Tibial nerve (tissue), 4 donors: ENCODE measurements at places on chromosomes 11 and 22. TPM values are rescaled to one million over a fixed set of nuclear protein-coding genes. Genes with fewer than 3 reads are reported as not detected.

- H3K36me3 ChIP-seq, result peaks cover 26% of the 10 kb centered on the region
- no peaks in the 10 kb centered on the region for H3K27me3 ChIP-seq
- DNase-seq, result no peak
Observed at GRCh38 chr11:9301720-9302119, 12.7 kb downstream of the TMEM41B start.

CARNS1 gene
- 1.8 TPM for total RNA-seq

- H3K27ac ChIP-seq, result no peak overlapping the region
- no peaks in the 10 kb centered on the region for H3K27me3 ChIP-seq
- no peaks in the 10 kb centered on the region for H3K36me3 ChIP-seq
Observed at GRCh38 chr11:113894421-113894996, 10.1 kb upstream of the HTR3B start.

DNA sequence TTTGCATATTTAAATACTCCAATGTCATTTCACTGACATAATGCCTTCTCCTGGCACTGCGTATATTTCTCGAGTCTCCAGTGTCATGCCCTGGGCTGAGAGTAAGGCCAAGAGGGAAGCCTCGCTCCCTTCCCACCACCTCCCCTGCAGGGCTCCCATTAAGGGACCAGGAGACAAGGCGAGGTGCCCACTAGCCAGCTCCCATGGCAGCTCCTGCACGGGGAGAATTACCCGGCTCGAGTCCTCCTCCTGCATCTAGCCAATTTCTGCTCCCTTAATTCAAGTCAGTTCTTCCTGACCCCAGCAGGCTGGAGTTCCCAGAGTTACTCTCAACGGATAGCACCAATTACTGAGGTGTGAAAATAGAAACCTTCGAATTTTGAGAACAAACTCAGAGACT lies 31.9 kb downstream of the OPCML start:
- H3K27ac ChIP-seq, result no peak overlapping the region
- H3K27me3 ChIP-seq, result no peaks in the 10 kb centered on the region
- no peak overlapping the region for H3K4me3 ChIP-seq
- H3K4me1 ChIP-seq, result peaks cover 4% of the 10 kb centered on the region

DNA sequence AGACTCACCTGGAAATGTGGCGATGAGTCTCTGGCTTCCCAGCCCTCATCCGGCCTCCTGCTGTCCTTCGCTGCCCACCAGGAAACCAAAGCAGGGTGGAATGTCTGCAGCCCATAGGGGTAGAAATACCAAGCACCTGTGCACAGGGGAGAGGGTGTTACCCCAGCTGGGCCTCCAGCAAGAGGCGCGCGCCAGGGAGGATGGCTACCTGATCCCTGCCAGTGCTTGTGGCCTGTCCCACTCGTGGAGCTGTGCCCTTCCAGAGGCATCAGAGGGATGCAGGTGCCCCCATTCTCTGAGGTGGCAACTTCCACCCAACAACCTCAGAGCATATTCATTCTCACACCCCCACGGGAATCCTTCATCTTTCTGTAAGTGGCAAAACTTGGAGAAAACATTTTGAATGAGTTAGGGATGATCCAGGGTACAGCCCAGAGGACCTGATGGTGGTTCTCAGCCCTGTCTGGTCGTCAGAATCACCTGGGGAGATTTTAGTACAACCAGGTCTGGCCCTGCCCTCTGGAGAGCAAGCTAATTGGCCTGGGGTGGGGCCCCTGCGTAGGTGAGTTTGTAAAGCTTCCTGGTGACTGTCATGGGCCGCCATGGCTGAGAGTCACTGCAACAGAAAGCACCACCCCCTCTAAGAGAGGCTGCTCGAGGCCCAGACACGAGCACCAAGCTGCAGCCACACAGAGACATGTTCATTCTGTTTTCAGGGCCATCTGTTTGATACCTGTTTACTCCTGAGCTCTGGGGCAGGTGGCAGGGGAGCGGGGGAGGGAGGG lies 9.9 kb downstream of the SUN2 start:
- H3K4me3 ChIP-seq, result no peak overlapping the region
- no peak overlapping the region for H3K27ac ChIP-seq
- DNase-seq, result no peak
- no peaks in the 10 kb centered on the region for H3K27me3 ChIP-seq
- peaks cover 28% of the 10 kb centered on the region for H3K36me3 ChIP-seq

RNF121 gene
- total RNA-seq, result 17.2 TPM

DNA sequence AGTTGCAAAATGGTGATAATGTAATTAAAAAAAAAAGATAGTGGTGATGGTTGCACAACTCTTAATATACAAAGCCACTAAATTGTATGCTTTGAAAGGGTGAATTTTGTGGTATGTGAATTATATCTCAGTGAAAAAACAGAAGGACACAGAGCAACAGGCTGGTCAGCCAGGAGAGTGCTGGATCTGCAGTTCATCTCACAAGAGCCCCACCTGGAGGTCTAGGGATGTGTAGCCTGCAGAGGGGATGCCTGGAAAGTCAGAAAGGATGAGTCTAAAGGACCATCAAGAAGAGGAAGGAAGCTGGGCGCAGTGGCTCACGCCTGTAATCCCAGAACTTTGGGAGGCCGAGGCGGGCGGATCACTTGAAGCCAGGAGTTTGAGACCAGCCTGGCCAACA lies 9.0 kb downstream of the POLR3H start:
- no peak overlapping the region for H3K4me3 ChIP-seq
- H3K27me3 ChIP-seq, result no peaks in the 10 kb centered on the region
- peaks cover 77% of the 10 kb centered on the region for H3K36me3 ChIP-seq
- DNase-seq, result no peak

DNA sequence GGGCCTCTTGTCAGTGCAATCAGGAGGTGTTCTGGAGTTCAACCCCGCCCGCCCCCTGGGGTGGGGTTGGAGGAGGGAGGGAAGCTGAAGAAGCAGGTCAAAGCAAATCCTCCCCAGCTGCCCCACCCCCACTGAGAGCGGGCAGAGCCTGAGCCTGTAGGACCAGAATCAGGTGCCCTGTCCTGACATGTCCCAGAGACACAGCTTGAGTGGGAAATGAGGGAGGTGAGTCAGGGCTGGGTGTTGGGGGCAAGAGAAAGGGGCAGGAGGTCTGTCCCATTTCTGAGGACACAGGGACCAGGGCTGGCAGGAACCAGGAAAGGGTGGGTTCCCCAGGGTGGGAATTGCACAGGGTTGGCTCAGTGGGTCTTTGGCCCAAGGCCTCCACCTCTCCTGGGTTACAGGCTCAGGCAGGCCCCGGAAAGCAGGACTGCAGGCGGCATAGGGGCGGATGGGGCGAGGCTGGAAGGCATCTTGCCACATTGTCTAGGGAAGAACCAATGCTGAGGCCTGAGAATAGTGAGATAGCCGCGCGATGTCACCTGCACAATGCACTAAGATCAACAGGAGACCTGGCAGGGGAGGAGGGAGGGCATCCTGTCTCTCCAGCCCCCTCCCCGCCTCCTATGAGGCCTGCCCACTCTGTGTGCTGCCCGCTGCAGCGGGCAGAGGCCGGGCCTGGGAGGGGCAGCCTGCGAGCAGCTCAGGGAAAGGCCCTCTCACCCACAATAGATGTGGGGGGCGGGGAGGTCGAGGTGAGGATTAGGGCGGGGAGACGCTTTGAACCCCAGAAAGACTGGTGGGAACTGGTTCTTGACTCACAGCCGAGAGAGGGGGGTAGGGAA lies 32.4 kb downstream of the NECTIN1 start:
- no peak overlapping the region for H3K27ac ChIP-seq
- H3K4me3 ChIP-seq, result no peak overlapping the region
- H3K27me3 ChIP-seq, result no peaks in the 10 kb centered on the region
- DNase-seq, result no peak

DNA sequence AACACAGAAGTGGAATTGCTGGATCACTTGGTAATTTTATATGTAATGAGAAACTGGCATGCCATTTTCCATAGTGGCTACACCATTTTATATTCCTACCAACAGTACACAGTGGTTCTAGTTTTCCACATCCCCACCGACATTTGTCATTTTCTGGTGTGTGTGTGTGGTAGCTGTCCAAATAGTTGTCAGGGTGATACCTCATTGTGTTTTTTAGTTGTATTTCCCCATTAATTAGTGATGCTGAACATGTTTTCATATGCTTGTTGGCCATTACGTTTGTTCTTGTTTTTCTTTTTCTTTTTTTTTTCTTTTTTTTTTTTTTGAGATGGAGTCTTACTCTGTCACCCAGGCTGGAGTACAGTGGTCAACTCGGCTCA lies 12.2 kb downstream of the NEU3 start:
- H3K27ac ChIP-seq, result no peak overlapping the region
- DNase-seq, result no peak
- H3K27me3 ChIP-seq, result no peaks in the 10 kb centered on the region

SYT8 gene
- total RNA-seq, result 1.0 TPM

TMEM225 gene
- not detected for total RNA-seq

- no peaks in the 10 kb centered on the region for H3K36me3 ChIP-seq
- H3K27ac ChIP-seq, result no peak overlapping the region
- no peak for DNase-seq
- H3K4me1 ChIP-seq, result peaks cover 4% of the 10 kb centered on the region
Observed at GRCh38 chr22:38452373-38453065, 2.5 kb downstream of the KCNJ4 start.

KLHL35 gene
- 11.1 TPM for total RNA-seq
